ENCODE measurements at places on chromosomes 2 and 18.

GRCh38 chr2:31522786-31523185 is 58.0 kb downstream of the SRD5A2 start:
- DNase-seq, result no peak

GRCh38 chr2:212712466-212712865 is 173.9 kb upstream of the ERBB4 start:
- DNase-seq, result no peak

GRCh38 chr2:191171286-191171685 is 20.5 kb upstream of the STAT4 start:
- DNase-seq, result no peak

- DNase-seq, result no peak
Observed at GRCh38 chr2:46416739-46417403, 62.5 kb upstream of the TMEM247 start.

DNA sequence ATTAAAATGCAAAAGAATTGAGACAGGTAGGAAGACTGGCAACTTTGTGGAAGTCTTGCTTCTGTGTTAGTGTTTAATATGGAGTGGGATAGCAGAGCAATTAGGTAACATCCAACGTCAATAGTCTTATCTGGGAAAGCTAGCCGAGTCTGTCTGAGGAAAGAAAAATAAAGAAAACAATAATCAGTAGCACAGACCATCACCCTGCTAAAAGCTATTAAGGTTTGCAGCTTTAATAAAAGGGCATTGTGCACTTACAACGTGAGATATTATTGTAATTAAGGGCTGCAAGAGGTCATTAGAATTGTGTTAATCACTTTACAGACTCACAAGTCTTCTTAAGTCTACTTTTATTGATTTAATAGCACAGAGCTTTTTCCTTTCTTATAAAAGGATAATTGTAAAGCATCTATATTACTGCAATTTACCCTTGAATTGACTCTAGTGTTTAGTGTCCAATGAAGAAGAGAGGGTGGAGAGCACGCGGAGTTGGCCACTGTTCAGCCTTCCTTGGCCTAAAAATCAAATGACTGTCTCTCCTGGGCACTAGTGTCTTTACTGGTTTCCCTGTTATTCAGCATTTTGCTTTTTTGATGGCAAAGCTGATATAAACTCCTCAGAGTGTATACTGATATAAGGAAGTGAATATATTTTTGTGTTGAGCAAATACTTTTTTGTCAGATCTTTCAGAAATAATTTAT is 2.0 kb downstream of the CDH7 start:
- DNase-seq, result peak; percentile 16

DNA sequence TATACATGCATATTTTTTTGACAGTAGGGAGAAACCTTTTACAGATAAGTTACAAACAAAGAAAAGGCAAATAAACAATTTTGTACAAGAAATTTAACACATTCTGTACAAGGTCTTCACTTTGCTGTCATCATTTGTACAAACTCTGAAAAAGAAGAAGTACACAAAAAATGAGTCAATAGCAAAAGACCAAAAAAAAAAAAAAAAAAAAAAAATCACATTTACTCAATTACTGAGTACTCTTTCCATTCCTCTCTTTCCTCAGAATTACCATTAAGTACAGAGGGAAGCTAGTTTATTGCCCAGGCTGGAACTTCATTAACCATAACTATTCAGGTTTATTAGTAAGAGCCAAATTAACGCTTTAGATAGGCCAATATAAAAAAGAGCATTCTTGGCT is 5.6 kb upstream of the STPG4 start:
- no peak for DNase-seq

DNA sequence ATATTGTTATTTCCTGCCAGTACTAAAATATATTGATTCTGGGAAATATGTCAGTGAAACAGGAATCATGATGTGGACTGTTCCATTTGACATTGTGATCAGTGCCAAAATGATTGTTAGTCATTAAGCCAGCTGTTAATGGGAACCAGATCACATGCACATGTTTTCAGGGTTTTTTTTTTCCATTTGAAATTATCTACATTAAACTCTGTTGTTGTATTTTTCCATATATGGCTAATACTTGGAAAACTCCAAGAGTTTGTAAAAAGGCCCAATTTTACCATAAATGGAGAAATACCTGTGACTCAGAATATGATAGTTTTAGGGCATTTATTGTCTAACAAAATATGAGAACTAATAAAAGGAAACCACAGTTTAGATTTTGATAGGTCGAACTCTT is 13.4 kb downstream of the ITGAV start:
- no peak for DNase-seq

GRCh38 chr2:234794866-234795265 is 157.0 kb upstream of the SH3BP4 start:
- DNase-seq, result no peak

- DNase-seq, result no peak
Observed at GRCh38 chr2:206368484-206368883, 74.8 kb upstream of the ADAM23 start.

DNA sequence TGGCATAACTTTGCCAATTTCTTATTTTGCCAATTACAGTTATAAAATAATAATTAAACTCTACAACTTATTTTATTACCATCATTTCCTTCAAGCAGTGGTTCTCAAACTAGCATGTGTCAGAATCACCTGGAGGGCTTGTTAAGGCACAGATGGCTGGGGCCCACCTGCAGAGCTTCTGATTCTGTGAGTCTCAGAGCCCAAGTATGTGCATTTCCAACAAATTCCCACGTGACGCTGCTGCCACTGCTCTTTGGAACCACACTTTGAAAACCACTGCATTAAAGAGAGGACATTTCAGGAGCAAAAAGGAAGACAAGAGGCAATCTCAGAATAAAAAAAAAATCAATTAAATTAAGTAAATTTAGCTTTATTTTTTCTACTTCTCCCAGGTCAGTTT is 94.0 kb upstream of the HNRNPA3 start:
- no peak for DNase-seq

GRCh38 chr2:233544200-233544610 is 22.4 kb downstream of the USP40 start:
- no peak for DNase-seq
